Mesothelial cell of epicardium (in vitro differentiated cells): ENCODE measurements at places on chromosomes 2 and 18. TPM values are rescaled to one million over a fixed set of nuclear protein-coding genes. Genes with fewer than 3 reads are reported as not detected.

Gene TUBA3E
- total RNA-seq: not detected in 3 replicates

Gene SCN7A
- 2.2 to 2.6 TPM (median 2.5 TPM) in 3 replicates for total RNA-seq

Gene MYL12B
- 195 to 225 TPM (median 215 TPM) in 3 replicates for total RNA-seq

Gene CXCR1
- total RNA-seq: not detected in 3 replicates

Gene PNO1
- total RNA-seq: 14.0 to 15.2 TPM (median 14.2 TPM) in 3 replicates

Gene UGT1A10
- total RNA-seq: not detected in 3 replicates

Gene HEATR5B
- 19.3 to 22.7 TPM (median 20.4 TPM) in 3 replicates for total RNA-seq

Gene IL1R1
- total RNA-seq: 10.8 to 13.6 TPM (median 13.3 TPM) in 3 replicates

Gene CEP76
- 8.9 to 9.6 TPM (median 9.4 TPM) in 3 replicates for total RNA-seq

Gene UGT1A5
- not detected in 3 replicates for total RNA-seq

Gene ZNF516
- 84.4 to 92.1 TPM (median 90.9 TPM) in 3 replicates for total RNA-seq

Gene C1GALT1C1L
- 0.29 to 0.38 TPM (median 0.38 TPM) in 3 replicates for total RNA-seq

Gene LHCGR
- 0.13 TPM in 1 of 3 replicates, not detected in the others for total RNA-seq

Gene PID1
- total RNA-seq: 2.0 to 2.4 TPM (median 2.1 TPM) in 3 replicates

Gene NEU2
- total RNA-seq: not detected in 3 replicates

Gene CFC1B
- total RNA-seq: not detected in 3 replicates

Gene POTEI
- total RNA-seq: 7.0 to 7.3 TPM (median 7.1 TPM) in 3 replicates

Gene PXDN
- total RNA-seq: 274 to 292 TPM (median 277 TPM) in 3 replicates

Gene DSEL
- 6.3 to 6.5 TPM (median 6.4 TPM) in 3 replicates for total RNA-seq

Gene CD8B2
- total RNA-seq: not detected in 3 replicates

GRCh38 chr2:1563943-1564891 lies 151.0 kb downstream of the TPO start:
- no peak for DNase-seq

DNA sequence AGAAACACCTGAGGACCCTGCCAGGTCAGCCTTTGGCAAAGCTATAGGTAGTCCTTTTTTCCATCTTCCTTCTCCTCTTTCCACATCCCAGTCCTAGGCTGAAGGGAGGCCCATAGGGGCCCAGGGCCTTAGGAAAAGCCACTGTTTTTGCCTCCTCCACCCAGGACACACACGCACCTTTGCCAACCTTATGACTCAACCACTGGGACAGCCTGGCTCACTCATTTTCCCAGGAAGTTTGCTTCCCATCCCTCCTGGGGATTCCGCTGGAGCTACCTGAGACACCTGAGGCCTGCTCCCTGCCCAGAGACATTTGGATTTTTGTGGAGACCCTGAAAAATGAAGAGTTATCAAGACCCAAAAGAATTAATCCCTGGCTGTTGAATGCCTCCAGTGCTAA lies 273.4 kb upstream of the SIX2 start:
- no peak for DNase-seq

- no peak for DNase-seq
Measured at GRCh38 chr18:39599251-39599650, 2033.7 kb upstream of the CELF4 start.

GRCh38 chr2:238280083-238280825 lies 8.2 kb downstream of the PER2 start:
- DNase-seq: no peak

- no peak for DNase-seq
Measured at GRCh38 chr2:192377173-192377572, 182.4 kb upstream of the TMEFF2 start.

DNA sequence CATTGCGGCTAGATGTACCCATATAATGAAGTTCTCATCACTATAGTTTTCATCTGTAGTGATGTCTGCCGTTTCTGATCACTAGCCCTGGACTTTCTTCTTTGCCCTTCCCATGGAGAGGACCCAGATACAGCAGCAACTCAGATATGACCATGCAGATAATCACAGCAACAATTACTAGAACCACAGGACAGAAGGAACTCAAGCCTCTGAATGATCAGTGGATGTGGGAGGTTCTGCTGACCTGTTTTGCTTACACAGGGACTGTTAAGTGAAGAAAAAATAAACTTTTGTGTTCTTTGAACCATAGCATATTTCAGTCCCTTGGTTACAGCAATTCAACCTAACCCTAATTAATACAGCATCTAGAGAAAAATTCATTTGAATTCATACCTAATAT lies 62.7 kb downstream of the ACVR1 start:
- no peak for DNase-seq

GRCh38 chr2:229520691-229521096 lies 193.7 kb downstream of the DNER start:
- DNase-seq: no peak

- no peak for DNase-seq
Measured at GRCh38 chr2:200839513-200839912, 24.9 kb downstream of the CLK1 start.

DNA sequence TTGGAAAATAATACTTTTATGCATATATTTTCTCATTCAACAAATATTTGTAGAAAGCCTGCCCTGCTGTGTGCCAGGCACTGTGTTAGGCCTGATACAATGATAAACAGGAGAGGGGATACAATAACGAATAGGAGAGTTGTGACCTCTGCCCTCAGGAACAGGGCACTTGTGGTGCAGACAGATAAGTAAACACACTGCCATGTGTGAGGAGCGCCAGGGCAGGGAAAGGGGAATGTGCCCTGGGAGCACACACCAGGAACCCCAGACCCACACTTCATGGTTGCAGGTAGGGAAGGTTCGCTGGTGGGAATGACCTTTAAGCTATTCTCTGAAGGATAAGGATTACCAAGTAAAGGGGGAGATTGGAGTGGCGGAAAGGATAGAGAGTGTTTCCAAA lies 42.2 kb upstream of the DSC1 start:
- no peak for DNase-seq

- DNase-seq: no peak
Measured at GRCh38 chr2:29525921-29526320, 395.5 kb downstream of the ALK start.

- DNase-seq: no peak
Measured at GRCh38 chr18:35084494-35085449, 43.6 kb downstream of the MAPRE2 start.

DNA sequence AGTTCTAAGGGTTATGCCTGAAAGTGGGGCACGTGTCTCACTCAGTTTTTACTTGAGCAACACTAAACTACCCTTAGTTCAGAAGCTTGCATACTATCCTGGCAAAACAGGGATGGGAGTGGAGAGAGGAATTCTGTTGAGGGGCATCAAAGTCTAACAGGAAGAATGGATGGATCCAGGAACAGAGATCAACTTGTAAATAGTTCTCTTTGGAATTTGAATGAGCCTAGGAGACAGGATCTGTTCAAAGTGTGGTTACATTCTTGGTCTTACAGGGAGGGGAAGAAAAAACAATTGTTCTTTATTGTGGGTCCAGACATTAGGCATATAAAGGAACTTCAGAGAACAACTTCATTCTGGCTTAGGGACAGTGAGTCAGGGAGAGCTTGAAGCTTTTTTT lies 560.2 kb downstream of the CNTNAP5 start:
- DNase-seq: no peak

- DNase-seq: no peak
Measured at GRCh38 chr2:188189356-188189755, 102.3 kb upstream of the GULP1 start.

GRCh38 chr18:8389391-8390340 lies 219.6 kb upstream of the RAB12 start:
- DNase-seq: peak; percentile 45

GRCh38 chr2:122478771-122479170 lies 723.3 kb downstream of the TSN start:
- no peak for DNase-seq

GRCh38 chr2:120624061-120624737 lies 111.5 kb upstream of the GLI2 start:
- DNase-seq: no peak

DNA sequence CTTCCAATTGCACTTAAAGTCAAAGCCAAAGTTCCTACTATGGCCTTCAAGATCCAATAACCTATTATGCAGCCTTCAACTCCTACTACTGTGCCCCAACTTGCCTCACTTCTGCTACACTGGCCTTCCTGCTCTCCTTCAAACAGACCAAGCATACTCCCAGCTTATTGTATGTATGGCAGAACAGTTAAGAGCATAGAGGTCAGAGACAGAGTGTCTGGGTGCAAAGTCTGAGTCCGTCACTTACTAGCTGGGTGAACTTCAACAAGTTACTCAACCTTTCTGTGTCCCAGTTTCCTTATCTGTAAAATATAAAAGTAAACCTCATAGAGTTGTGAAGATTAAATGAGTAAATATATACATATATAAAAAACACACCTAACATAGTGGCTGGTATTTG lies 37.2 kb downstream of the YES1 start:
- DNase-seq: no peak

GRCh38 chr2:120630031-120630701 lies 105.5 kb upstream of the GLI2 start:
- DNase-seq: no peak

- no peak for DNase-seq
Measured at GRCh38 chr2:70094978-70095719, 7.9 kb downstream of the PCBP1 start.

- DNase-seq: no peak
Measured at GRCh38 chr2:227480528-227480927, 8.6 kb downstream of the AGFG1 start.

- DNase-seq: no peak
Measured at GRCh38 chr2:162521871-162522650, 178.1 kb downstream of the GCA start.

DNA sequence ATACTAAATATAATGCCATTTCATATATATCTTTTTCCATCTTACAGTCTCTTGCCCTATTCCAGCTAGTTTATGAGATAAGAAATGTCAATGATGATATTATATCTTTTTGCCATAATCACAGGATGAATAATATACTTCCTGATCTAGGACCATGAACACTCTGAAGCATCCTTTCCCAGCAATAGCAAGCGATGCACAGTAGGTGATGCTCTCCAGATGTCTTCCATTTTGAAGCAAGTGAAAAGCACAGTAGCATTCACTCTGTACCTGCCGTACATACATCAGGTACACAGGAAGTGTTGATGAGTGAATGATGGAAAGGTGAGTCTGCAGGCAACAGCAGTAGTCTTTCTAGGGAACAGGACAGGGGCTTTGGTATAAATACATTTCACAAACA lies 8.6 kb upstream of the SULT1C4 start:
- no peak for DNase-seq

DNA sequence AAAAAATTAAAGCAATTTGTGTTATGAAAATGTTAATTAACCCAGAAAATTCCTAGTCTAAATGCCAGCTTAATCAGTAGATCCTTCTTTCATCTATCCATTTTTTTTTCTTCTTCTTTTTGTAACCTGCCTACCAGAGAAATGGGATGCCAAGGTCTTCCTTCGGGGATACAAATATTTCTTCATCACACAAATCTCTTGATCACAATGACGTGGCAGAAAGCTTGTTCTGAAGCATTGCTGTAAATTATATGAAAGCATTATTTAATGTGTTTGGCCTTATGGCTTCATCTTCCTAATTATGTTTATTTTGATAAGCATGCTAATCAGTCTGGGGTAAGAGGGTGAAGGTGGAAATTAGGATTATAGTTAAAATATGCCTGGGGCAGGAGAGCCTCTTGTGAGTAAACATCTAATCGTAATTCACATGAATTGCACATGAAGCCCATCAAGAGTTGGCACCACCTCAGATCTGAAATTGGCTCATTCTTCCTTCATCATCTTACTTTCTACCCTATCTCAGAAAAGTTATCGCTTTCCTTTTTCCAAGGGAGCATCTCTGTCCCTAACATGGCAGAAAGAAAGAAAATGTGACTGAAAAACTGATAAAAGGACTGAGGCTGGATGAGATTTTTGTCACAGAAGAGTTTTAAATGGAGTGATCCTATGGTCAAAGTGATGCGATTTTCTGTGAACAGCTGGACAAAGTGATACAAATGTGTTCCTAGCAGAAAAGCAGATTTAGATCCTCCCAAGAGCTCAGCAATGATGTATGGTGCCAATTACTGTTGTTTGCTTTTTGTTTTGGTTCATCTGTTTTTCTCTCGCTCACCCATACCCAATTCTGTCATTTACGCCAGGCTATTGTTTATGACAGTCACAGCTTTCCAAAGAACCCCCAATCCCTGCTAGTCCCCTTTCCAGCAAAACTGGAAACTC lies 76.9 kb upstream of the PMAIP1 start:
- no peak for DNase-seq

DNA sequence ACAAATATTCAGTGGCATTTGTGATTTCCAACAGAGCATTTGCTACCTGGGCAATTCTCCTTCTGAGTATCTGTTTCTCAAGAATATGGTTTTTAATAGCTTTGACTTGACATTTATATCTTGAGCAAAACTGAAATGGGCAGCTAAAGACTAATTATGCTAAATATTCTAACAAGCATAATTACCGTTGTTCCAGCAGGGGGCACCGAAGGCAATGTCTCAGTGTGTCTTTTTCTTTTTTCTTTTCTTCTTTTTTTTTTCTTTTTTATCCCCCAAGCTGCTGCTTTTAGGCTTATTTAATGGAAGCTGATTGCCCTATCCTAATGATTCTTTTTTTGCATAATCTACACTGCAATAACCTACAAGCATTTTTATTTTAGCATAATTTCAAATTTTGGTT lies 138.9 kb upstream of the NABP1 start:
- DNase-seq: no peak

GRCh38 chr2:45210462-45211195 lies 201.4 kb upstream of the SIX2 start:
- DNase-seq: no peak

DNA sequence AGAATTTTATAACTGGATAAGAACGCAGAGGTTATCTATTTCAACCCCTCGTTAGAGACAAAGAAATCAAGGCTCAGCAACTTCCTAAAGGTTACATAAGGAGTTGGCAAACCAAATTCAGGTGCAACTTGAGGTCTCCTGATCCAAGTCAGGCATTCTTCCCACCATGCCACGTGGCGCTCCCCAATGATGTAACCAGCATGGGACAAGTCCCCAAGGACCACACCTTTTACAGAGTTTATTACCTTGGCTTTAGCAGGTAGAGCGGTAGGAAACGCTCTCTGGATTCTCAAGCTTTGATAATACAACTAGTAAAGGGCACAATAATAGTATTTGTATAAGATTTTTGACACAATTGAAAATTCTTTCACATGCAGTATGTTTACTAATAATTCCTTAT lies 26.7 kb upstream of the MBOAT2 start:
- DNase-seq: no peak

GRCh38 chr2:224171226-224171625 lies 132.1 kb upstream of the SERPINE2 start:
- no peak for DNase-seq

GRCh38 chr2:215577356-215577755 lies 141.5 kb upstream of the FN1 start:
- DNase-seq: no peak

DNA sequence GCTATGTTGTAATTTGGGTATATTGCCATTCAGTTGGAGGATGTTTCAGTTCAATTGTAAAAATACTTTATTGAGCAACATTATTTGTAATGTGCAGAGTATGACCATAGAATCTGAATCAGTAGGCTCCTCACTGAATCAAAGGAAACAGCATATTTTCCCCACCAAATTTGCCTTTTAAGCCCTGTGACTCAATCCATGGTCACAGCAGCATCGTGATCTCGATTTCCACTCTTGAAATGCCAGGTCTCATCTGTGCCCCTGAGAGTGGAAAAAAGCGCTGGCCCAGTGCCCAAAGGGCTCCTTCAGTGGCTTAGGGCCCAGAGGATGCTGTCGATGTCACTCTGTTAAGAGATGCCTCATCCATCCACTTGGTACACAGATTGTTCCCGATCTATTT lies 57.5 kb downstream of the FHOD3 start:
- no peak for DNase-seq

GRCh38 chr2:11553661-11554398 lies 20.0 kb downstream of the GREB1 start:
- DNase-seq: peak; percentile 21
